ENCODE measurements at places on chromosomes 3 and 15.

DNA sequence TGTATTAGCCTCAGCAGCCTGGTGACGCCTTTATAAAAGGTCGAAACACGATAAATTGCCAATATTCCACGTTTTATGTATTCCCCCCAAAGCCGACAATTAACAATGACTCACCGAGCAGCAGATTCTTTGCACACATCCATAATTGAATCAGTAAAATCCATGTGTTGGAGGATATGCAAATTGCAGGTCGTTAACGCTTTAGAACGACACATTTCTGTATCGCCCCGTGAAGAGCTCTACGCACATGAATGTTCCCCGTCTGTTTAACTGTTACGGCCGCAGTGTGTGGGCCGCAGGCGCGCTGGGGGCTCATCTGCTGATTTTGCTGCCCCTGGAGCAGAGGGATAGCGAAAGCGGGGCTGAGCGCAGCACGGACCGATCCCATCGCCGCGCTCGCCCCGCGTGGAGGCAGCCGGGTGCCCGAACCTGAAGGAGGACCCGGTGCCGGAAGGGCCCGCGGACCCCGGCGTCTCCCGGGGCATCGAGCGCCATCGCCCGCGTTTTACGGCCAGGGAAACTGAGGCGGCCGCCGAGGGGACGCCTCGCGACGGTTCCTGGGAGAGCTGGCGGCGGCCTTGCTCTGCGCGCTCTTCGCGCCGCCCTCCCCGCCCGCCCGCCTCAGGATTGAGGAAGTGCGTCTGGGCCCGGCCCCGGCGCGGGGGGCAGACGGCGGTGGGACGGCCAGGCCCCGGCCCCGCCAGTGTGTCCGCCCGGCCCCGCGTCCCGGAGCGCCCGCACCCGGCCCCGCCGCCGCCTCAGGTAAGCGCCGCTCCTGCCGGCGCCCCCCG is at the start of gene LRRK1:
Gene LRRK1 (plus strand): TSS at position 668 of the 791 bp plus-strand sequence. CDS start 5,276 bp downstream, outside the sequence.
- peak; percentile 8 for DNase-seq

- DNase-seq, result no peak
These were observed 4.1 kb upstream of the AMOTL2 start for GRCh38 chr3:134378384-134378783.

GRCh38 chr3:190506271-190506670 is 7.6 kb upstream of the IL1RAP start:
- DNase-seq, result no peak

- DNase-seq, result no peak
These were observed 196.1 kb upstream of the P2RY1 start for GRCh38 chr3:152638707-152639450.

DNA sequence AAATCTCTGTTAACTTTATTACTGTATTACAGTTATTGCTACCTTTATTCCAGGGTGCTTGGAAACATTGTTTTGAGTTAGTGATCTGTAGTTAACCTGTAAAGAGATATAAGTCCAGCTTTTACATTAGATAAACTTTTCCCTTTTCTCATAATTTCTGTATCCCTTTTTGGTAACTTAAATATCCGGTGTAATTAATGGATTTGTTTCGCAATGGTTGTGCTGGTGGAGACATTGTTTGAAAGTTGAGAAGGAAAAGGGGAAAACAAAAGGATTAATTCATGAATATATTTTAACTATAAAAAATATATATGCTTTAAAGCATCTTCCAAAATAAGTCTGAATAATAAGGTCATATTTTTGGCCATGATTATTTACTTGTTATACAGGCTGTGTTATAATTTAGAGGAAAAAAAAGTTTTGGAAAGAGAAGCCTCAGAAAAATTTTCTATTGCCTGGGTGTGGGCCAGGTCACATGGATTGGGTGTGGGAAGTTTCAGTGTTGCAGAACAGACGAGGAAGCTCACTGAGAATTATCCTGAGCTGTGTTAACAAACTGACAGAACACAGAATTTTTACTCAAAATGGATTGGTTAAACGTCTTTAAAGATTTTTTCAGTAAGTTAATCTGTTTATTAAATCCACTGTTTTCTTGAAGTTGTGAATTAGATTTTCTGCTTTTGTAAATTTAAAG is 27.7 kb upstream of the IL20RB start:
- DNase-seq, result no peak

DNA sequence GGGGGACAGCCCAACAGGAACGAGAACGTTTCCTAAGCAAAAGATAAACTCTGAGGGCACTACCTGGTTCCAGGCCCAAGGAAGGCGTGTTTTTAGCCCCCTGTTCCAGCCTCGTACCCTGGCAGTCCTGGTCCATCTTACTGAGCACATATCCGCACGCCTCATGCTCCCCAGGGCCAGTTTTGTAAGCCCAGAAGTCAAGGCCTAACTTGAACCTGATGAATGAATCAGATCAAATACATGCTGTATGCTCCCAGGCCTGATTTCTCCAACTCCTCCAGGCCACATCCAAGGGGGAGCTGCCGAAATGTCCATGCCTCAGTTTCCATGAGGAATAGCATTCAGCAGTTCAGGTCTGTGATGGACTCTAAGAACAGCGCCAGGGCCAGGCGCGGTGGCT is 14.3 kb upstream of the DOCK3 start:
- no peak for DNase-seq

DNA sequence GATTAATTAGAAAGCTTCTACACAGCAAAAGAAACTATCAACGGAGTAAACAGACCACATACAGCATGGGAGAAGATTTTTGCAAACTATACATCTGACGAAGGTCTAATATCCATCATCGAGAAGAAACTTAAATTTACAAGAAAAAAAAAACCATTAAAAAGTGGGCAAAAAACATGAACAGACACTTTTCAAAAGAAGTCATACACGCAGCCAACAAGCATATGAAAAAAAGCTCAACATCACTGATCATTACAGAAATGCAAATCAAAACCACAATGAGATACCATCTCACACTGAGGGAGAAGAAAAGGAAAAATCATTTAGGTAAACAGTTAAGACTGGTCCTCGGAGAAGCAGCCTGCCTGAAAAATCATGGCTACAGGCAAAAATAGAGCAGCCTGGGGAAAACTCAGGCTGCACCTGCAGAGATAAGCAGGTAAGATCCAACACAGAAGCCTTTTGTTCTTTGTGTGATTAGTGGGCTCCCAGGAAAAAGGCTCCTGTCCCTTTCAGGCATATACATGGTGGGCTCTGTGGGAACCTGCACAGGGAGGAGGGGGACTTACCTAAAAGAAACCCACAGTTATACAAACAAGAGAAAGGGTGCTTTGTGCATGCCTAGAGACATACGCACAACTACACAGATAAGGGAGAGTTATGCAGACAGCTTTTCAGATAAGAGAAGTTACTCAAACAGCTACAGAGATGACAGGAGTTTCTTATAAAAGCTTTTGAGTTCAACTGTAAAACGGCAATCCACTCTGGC is 49.3 kb downstream of the C3orf70 start:
- DNase-seq, result no peak

DNA sequence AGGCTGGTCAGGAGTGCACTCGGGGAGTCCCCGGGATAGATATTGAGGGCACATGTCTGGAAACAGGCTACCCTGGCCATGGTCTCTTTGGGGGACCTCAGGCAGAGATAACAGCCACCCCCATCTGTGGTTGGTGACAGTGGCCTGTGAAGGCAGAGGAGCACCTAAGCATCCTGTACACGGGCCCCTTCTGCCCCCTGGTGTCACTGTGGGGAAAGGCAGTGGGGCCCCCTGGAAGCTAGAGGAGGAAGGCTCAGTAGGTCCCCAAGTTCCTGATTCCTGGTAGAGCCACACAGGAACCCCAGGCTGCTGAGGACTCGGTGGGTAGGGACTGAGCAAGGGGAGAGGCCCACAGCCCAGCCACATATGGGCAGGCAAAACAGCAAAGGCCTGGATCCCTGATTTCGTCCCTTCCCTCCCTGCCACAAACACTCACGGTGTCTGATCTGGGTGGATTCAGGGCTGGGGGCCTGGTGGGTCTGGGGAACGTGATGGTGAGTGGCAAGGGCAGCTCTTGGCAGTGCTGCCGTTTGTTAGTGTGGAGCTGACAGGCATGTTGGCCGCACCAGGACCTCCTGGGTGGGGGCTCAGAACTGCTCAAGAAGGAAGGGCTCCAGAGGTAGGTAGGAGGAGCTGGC is 14.1 kb upstream of the CXCR6 start:
- DNase-seq, result peak; percentile 58

- no peak for DNase-seq
These were observed 15.6 kb upstream of the FAM98B start for GRCh38 chr15:38438031-38438986.

DNA sequence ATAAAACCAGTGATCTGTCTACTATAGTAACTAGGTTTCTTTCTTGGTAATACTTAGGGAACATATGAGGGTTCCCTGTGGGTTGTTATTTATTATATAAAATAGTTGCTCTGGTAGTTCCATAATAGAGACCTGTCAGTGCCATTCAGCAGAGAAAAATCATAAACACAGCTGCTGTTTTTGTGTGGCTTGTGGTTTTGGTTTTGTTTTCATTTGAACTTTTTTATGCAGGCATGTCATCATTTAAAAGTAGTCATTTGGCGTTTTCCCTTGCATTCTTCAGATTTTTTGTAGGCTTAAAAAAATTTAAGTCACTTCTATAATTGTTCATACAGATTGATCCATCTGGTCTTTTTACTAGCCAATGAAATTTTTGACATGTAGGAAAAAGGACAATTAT is 47.9 kb downstream of the PIK3CA start:
- no peak for DNase-seq

- no peak for DNase-seq
These were observed 5.8 kb upstream of the PLA2G4D start for GRCh38 chr15:42100021-42100800.

- no peak for DNase-seq
These were observed 279.8 kb downstream of the RORA start for GRCh38 chr15:60949039-60949977.

DNA sequence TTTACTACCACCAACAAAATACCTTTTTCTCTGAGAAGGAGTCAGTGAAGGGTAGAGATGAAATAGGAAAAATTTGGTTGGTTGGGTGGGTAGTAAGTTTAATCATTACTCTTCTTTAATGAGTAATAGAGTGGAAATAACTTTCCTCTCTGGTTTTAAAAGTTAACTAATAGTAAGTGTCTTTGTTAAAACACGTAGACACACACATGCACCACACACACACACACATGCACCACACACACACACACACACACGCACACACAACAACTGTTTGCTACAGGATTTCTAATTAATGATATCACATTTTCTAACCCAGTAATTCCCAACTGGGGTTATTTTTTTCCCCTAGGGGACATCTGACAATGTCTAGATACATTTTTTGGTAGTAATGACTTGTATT is 84.1 kb downstream of the CHL1 start:
- DNase-seq, result no peak

GRCh38 chr3:65170390-65171042 is 482.7 kb upstream of the ADAMTS9 start:
- no peak for DNase-seq

GRCh38 chr15:32802286-32802936 is 84.6 kb downstream of the GREM1 start:
- no peak for DNase-seq

GRCh38 chr15:74040109-74040850 is 42.1 kb downstream of the GOLGA6A start:
- no peak for DNase-seq

GRCh38 chr15:49706805-49707204 is 86.0 kb downstream of the DTWD1 start:
- no peak for DNase-seq

Data from stimulated activated CD4-positive, alpha-beta T cell treated with anti-CD3 and anti-CD28 coated beads, Interleukin-15, amount 100 ng/mL, for 1 hour (primary cell).